ENCODE measurements at places on chromosomes 2 and 18. TPM values are rescaled to one million over a fixed set of nuclear protein-coding genes. Genes with fewer than 3 reads are reported as not detected.

Gene SCYGR4
- not detected for total RNA-seq

Gene LBH
- 93.5 TPM for total RNA-seq

Gene AFF3
- total RNA-seq = 77.2 TPM

Gene LYG2
- total RNA-seq = not detected

DNA sequence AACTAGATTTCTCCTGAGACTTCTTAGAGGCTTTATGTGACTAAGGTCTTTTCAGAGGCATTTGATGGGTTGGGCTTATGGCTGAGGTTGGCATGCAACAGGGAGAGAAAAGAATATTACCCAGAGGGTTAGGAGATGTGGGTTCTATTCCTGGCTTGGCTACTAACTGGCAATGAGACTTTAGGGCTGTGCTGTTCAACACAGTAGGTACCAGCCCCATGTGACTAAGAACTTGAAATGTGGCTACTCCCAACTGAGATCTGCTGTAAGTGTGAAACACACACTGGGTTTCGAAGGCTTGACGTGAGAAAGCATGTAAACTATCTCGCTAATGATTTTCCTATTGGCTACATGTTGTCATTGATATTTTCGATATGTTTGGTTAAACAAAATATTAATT lies 324.9 kb upstream of the SLC14A2 start:
- DNase-seq = no peak

Gene TSPYL6
- not detected for total RNA-seq
